Activated T-helper 1 cell treated with anti-CD3 and anti-CD28 coated beads, Interleukin-12 subunit alpha, Interleukin-12 subunit beta, Interleukin-2, Interleukin-4 antibody, amounts not matched to agents 30 ng/mL and 10 ng/mL and 1 ng/mL, durations not matched to agents 14 hours and 24 hours and 36 hours (primary cell): ENCODE measurements at places on chromosomes 7 and 10. TPM values are rescaled to one million over a fixed set of nuclear protein-coding genes. Genes with fewer than 3 reads are reported as not detected.

The C10orf71 gene
- not detected in 2 replicates for total RNA-seq

The DNAJC30 gene
- total RNA-seq: 11.2 and 11.6 TPM in 2 replicates

The PRKCQ gene
- total RNA-seq: 45.9 and 50.4 TPM in 2 replicates

The AGAP5 gene
- 10.2 and 11.0 TPM in 2 replicates for total RNA-seq

The CALY gene
- total RNA-seq: not detected in 2 replicates

The CNPY1 gene
- not detected in 2 replicates for total RNA-seq

The CLIP2 gene
- total RNA-seq: 1.5 and 1.7 TPM in 2 replicates

The ZNF282 gene
- total RNA-seq: 49.4 and 55.8 TPM in 2 replicates

The SLC26A5 gene
- total RNA-seq: not detected in 2 replicates

The GIMAP6 gene
- 38.7 and 41.3 TPM in 2 replicates for total RNA-seq

The TAS2R16 gene
- total RNA-seq: not detected in 2 replicates
